K562 (cell line): ENCODE measurements at places on chromosomes 5 and 9. TPM values are rescaled to one million over a fixed set of nuclear protein-coding genes. Genes with fewer than 3 reads are reported as not detected.

DNA sequence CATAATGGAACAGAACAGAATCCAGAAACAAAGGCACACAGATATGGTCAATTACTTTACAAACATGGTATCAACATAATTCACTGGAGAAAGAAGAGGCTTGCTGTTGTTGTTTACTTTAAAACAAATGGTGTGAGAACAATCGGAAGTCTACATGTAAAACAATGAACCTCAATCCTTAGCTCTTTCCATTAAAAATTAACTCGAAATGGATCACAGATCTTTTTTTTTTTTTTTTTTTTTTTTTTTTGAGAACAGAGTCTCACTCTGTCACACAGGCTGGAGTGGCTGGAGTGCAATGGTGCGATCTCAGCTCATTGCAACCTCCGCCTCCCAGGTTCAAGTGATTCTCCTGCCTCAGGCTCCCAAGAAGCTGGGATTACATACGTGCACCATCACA is 9.8 kb downstream of the SEMA4D start:
- no peak overlapping the region for H3K4me3 ChIP-seq
- no peaks in the 10 kb centered on the region for H3K4me1 ChIP-seq
- no peak overlapping the region for H3K27ac ChIP-seq
- peaks cover 27% of the 10 kb centered on the region for H3K27me3 ChIP-seq
- no peak for DNase-seq

- no peak overlapping the region for H3K4me3 ChIP-seq
- H3K27me3 ChIP-seq: no peaks in the 10 kb centered on the region
- H3K4me1 ChIP-seq: no peaks in the 10 kb centered on the region; the same call in 2 of the 3 replicates
- no peak for DNase-seq
These were observed 20.9 kb upstream of the PLIN2 start for GRCh38 chr9:19148187-19148586.

The PCDHB16 gene
- total RNA-seq: not detected in 2 replicates

GRCh38 chr5:18102733-18103132 is 468.5 kb downstream of the TAF11L14 start:
- H3K36me3 ChIP-seq: no peaks in the 10 kb centered on the region
- H3K27ac ChIP-seq: no peak overlapping the region
- no peaks in the 10 kb centered on the region for H3K27me3 ChIP-seq
- DNase-seq: no peak

GRCh38 chr9:129451089-129451656 is 169.7 kb downstream of the C9orf50 start:
- H3K36me3 ChIP-seq: no peaks in the 10 kb centered on the region
- peaks cover 3% of the 10 kb centered on the region; the same call in 1 of the 3 replicates for H3K4me1 ChIP-seq
- no peak for DNase-seq
- H3K4me3 ChIP-seq: no peak overlapping the region
- no peak overlapping the region for H3K27ac ChIP-seq

DNA sequence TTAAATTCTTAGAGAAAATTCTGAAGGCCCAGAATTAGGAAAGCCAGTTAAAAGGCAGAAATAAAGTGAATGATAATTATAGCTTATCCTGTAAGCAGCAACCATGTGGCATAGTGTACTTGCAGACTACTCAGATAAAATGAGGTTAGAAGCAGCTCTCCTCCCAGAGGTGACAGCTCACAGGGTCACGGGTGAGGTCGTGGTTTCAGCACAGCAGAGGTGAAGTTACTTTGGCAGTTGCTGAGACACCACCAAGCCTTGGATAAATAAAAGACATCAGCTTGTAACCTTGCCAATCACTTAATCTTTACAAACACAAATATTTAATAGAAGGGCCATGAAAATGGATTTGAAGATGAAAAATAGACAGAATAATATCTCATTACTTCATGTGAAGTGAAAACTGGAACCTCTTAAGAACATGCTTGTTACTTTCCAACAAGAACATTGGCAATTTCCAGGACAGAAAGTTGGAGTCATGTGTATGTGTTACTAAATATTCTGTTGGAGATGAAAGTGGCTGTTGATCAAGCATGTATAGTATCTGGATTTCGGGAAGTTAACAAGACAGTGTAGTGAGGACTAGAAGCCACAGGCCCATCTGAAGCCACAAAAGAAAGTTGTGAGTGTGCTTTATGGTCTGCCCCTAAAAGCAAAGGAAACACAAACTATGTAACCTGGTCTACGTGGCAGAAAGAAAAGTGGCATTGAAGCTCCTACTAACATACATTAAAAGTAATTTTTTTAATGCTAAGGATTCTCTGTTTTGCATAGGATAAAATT is 134.4 kb downstream of the ERCC6L2 start:
- peaks cover 24% of the 10 kb centered on the region; the same call in 2 of the 3 replicates for H3K36me3 ChIP-seq
- peaks cover 3% of the 10 kb centered on the region for H3K4me1 ChIP-seq
- H3K4me3 ChIP-seq: no peak overlapping the region
- H3K27ac ChIP-seq: peak overlapping the region; percentile 45; the same call in 2 of the 3 replicates
- no peak for DNase-seq

GRCh38 chr9:37433867-37434371 is 11.4 kb downstream of the GRHPR start:
- no peak overlapping the region for H3K4me3 ChIP-seq
- H3K27me3 ChIP-seq: no peaks in the 10 kb centered on the region
- peaks cover 99% of the 10 kb centered on the region for H3K36me3 ChIP-seq
- H3K27ac ChIP-seq: no peak overlapping the region
- DNase-seq: no peak

The GADD45G gene
- 0.20 TPM in 1 of 2 replicates, not detected in the other for total RNA-seq

The PCA3 gene
- total RNA-seq: not detected in 2 replicates

DNA sequence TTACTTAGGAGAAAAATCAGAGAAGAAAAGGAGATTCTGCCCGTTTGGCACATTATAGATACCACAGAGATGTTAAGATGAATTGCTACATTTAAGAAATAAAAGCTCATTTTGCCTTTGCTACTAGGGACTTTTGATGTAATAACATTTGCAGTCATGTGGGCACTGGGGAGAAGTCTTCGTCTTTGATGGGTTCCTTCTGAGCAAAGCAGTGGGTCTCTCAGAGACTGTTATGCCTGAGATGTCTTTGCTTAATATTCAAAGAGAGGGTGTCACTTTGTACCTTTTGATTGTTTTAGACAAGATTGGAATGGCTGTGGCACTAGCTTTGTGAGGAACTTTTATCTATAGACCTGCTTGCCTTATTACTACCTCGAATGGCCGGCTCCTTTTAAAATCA is 25.0 kb downstream of the SLC25A25 start:
- DNase-seq: no peak
- H3K27me3 ChIP-seq: no peaks in the 10 kb centered on the region
- H3K36me3 ChIP-seq: peaks cover 74% of the 10 kb centered on the region
- peak overlapping the region; percentile 12; the same call in 1 of the 2 replicates for H3K4me3 ChIP-seq
- H3K27ac ChIP-seq: peak overlapping the region; percentile 89

DNA sequence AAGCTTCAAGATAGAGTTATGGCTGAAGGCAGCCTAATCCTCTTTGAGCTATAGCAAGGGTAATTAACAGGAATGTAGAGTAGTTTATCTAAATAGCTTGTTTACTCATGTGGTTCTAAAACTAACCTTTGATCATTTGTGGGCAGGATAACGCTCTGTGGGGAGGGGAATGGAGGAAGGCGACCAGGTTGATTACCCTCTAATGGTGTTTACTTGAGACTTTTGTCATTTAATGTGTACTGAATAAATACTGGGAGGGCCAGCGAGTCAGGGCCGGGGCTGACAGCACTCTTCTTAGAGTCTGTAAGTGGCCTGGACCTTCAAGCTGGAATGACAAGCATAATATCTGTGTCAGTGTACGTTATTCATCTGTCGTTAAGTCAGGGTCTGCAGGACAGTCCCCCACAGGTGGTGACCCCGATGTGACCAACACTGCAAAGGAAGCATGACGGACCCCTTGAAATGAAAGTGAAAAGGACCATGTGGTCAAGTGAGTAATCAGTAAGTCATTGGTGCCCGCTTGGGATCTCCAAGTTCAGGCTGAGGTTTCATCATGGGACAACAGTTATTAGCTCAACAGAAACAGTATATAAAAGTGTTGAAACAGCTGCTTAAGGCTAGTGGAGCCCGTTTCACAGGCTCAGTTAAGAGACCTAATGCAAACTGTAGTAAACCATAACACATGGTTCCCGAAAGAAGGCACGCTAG is 162.6 kb downstream of the CPLANE1 start:
- H3K36me3 ChIP-seq: no peaks in the 10 kb centered on the region
- DNase-seq: peak; percentile 3
- H3K27ac ChIP-seq: no peak overlapping the region

DNA sequence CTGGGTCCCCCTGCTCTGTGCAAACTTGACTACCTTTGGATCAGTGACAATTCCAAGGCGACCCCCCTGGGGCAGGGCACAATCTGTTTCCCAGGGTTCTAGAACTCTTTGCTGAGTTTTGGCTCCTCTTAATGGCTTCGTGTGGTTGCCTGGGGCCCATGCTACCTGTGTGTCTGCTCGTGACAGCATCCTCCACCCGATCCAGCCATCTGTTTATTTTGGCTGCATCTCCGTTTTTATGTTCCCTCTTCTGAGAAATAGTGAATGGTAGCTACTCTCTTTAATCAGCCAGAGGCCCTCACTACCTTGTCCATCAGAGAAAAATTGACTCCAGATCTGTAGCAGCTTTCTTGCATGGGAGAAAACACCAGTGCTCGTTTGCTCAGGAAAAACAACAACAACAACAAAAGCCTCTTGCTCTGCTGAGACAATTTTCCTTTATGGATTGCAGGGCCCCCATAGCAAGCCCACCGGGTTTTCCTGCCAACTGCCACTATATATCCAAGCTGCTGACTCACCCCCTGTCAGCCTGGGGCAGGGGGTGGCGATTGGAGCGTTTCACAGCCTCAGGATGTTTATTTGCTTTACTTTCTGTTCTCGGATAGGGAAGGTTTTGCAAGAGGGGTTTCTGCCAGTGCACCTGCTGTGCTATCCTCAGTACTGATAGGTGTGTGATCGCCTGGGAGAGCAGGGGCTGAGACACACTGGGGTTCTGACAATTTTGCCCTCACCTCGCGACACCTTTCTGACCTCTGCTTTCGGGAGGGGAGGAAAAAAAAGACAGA is 607.8 kb downstream of the BNC2 start:
- H3K4me3 ChIP-seq: no peak overlapping the region
- H3K4me1 ChIP-seq: no peaks in the 10 kb centered on the region
- no peak overlapping the region for H3K27ac ChIP-seq
- no peaks in the 10 kb centered on the region for H3K36me3 ChIP-seq
- DNase-seq: no peak
- H3K27me3 ChIP-seq: no peaks in the 10 kb centered on the region

DNA sequence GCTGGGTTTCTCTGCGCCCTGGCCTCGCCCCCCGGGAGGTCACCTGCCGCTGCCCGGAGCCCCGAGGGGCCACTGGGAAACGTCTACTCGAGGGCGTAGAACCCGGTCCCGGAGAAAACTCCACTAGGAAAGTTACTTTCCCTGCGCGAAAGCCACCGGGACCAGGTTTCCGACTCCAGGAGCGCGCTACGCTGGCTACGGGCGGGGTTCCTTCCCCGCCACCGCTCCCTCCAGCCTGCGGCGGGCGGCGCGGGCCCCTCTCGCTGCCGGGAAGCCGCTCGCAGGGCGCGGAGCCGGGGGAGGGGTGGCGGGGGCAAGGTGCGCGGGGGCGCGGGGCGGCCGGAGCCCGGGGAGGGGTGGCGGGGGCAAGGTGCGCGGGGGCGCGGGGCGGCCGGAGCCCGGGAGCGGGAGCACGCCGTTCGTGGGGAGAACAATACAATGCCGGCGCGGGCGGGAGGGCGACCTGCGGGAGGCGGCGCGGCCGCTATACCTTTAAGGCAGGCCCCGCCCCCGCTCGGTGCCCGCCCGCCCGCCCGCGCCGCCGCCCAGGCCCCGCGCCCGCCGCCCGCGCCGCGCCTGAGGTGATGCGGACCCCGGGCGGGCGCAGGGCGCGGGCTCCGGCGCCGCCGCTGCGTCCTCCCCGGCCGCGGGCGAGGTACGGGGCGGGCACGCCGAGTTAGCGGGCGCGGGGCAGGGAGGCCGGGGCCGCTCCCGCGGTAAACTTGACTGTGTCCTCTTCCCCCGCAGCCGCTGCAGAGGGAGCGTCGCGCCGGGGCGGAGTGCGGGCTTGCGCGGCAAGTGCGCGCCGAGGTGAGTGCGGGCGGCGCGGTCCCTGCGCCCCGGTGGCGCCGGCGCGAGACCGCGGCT is 278.1 kb downstream of the AOPEP start:
- peak; percentile 80 for DNase-seq
- H3K36me3 ChIP-seq: 0 out of 3 replicates have a peak, but pooled peaks cover 2% of the 10 kb centered on the region
- peak overlapping the region; percentile 49; the same call in 1 of the 3 replicates for H3K27ac ChIP-seq
- H3K4me1 ChIP-seq: peaks cover 12% of the 10 kb centered on the region
- H3K4me3 ChIP-seq: peak overlapping the region; percentile 58
- H3K27me3 ChIP-seq: no peaks in the 10 kb centered on the region

GRCh38 chr9:95297316-95297715 is 20.2 kb downstream of the FANCC start:
- no peak for DNase-seq
- H3K27me3 ChIP-seq: no peaks in the 10 kb centered on the region
- H3K27ac ChIP-seq: no peak overlapping the region
- no peaks in the 10 kb centered on the region for H3K36me3 ChIP-seq

GRCh38 chr9:126456441-126457174 is 130.0 kb downstream of the MVB12B start:
- peaks cover 73% of the 10 kb centered on the region for H3K27me3 ChIP-seq
- no peaks in the 10 kb centered on the region for H3K36me3 ChIP-seq
- no peak for DNase-seq
- H3K4me3 ChIP-seq: no peak overlapping the region

- H3K4me3 ChIP-seq: no peak overlapping the region
- no peak overlapping the region for H3K27ac ChIP-seq
- no peaks in the 10 kb centered on the region for H3K36me3 ChIP-seq
- DNase-seq: no peak
- peaks cover 41% of the 10 kb centered on the region for H3K27me3 ChIP-seq
These were observed 39.1 kb downstream of the ANGPTL2 start for GRCh38 chr9:127083138-127083980.

DNA sequence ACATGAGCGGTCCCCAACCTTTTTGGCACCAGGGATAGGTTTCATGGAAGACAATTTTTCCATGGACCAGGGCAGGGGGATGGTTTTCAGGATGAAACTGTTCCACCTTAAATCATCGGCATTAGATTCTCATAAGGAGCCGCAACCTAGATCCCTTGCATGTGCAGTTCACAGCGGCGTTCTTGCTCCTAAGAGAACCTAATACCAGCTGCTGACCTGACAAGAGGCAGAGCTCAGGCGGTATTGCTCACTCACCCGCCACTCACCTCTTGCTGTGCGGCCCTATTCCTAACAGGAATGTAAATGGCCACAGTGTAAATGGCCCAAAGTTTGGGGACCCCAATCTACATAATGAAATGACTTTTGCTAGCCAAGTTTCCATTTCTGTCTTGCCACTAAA is 3.1 kb upstream of the PLIN2 start:
- H3K27me3 ChIP-seq: no peaks in the 10 kb centered on the region
- H3K4me3 ChIP-seq: no peak overlapping the region
- peaks cover 26% of the 10 kb centered on the region for H3K4me1 ChIP-seq

The SETX gene
- total RNA-seq: 26.0 and 28.7 TPM in 2 replicates
